ENCODE measurements at places on chromosomes 12 and 14.

DNA sequence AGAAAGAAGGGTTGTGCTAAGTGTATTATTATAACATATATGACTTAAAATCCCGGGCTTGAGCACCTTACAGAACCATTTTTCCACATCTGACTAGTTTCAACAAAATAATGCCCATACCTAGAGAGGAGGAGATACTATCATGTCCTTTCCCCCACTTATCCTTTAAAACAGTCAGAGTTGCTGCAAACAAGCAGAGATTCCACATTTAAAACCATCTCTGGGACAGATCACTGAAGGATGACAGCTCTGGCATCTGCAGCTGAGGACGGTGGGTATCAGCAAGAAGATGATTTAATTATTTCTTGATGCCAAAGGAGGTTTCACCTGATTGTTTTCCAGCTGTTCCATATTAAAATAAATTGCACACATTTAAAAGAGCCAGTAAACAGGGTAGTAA lies 328.0 kb upstream of the TMTC1 start:
- DNase-seq = no peak

GRCh38 chr14:33764876-33765650 lies 185.8 kb downstream of the EGLN3 start:
- DNase-seq = peak; percentile 78

- DNase-seq = no peak
These were observed 283.1 kb downstream of the DPF3 start for GRCh38 chr14:72610831-72611200.

GRCh38 chr14:105168496-105168978 lies at the start of gene JAG2:
TSS of gene JAG2 (minus strand) at chr14:105168776. CDS start at chr14:105168420, 356 bp downstream.
- no peak for DNase-seq

DNA sequence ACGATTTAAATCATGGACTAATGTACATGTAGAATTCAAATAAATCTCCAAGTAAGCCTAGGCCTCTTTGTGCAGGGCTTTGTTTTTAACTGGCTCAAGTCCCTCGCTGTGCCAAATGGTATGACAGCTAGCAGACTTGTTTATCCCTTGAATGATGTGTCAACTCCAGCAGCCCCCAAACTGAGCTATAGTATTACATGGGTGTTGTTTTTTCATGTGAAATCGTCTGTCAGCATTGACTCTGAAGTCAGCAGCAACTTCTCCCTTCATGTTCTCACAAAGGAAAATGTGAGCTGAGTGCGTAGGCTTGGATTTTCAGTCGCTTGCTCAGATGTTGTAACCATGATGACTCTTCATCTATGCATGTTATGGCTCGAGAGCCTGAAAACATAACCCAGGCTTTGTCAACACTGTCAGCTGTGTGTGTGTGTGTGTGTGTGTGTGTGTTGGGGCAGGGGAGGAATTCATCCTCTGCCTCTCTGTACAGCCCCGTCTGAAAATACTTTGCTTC lies 73.3 kb downstream of the PTHLH start:
- no peak for DNase-seq

DNA sequence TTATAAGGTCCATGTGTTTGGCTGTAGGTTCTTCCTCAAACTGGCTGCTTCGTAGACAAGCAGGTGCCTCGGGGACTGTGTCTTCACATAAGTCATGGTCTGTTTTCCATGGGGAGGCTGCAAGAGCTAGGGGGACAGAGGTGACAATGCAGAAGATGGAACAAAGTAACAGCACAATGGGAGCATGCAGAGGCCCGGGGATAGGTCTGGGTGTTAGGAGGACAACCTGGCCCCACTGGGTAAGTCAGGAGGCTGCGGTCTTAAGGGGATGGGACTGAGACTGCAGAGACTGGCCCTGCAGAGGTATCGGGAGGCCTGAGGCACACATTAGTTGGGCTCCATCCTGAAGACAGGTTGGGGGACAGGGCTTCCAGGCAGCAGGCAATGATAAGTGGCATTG lies 88.9 kb downstream of the NTF3 start:
- peak; percentile 0 for DNase-seq
